Left lung (tissue), 14 donors: ENCODE measurements at places on chromosomes 4 and X. TPM values are rescaled to one million over a fixed set of nuclear protein-coding genes. Genes with fewer than 3 reads are reported as not detected.
A peak's percentile ranks its signal among the peaks of the same experiment; 100 is the strongest.

DNA sequence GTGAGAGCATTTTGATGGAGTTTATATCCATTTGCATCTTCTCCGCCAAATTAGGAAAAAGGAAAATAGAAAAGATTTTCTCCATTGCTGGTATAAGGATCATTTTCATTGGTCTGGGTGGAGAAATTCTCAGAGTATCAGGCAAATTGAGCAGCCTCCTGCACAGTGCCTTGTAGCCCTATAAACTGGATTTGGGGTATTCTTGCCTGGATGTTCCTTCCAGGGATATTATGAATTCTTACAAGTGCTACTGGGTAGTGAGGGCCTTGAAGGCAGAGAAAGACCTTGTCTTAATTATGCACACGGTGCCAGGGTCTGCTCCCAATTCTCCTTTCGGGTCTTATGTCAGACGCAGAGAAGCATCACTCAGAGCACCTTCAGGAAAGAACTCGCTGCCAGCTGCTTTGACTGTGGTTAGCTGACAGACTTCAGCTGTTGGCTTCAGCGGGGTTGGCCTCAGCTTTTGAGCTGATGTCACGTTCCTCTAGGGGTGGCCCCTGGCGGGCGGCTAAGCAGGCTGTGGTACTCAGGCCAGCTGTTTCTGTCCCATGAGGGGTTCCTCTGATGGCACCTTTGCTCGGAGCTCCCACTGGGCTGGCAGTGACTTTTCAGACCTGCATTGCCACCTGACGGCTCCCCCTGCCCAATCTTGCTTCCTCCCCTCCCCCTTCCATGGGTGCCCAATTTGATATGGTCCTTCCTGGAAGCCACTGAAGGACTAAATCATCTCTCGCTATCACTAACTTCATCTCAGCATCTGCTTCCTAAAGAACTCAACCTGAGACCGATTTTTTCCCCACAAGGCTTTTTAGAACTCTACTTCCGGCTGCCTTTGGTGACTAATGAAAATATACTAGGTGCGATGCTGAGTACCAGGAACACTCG lies 519.5 kb downstream of the BCOR start:
- peak; percentile 25 for DNase-seq

- no peak for DNase-seq
These were observed 141.0 kb downstream of the ARX start for GRCh38 chrX:24874604-24875247.

The SLC25A14 gene
- total RNA-seq: 10.9 TPM

- DNase-seq: no peak
These were observed 54.1 kb downstream of the ARHGAP10 start for GRCh38 chr4:147786031-147786430.

- no peak for DNase-seq
These were observed 61.9 kb upstream of the ZCCHC13 start for GRCh38 chrX:74242050-74242449.

DNA sequence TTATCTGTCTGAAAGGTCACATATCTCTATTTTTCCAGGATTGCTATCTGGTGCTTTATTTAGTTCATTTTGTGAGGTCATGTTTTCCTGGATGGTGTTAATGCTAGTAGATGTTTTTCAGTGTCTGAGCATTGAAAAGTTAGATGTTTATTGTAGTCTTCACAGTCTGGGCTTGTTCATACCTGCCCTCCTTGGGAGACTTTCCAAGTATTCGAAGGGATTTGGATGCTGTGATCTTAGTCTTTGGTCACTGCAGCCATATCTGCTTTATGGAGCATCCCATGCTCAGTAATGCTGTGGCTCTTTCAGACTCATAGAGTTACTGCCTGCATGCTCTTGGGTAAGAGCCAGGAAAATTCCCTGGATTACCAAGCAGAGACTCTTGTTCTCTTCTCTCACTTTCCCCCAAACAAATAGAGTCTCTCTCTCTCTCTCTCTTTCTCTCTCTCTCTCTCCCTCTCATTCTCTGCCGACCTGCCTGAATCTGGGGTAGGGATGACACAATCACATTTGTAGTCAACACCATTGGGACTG lies 130.0 kb downstream of the AR start:
- no peak for DNase-seq

- DNase-seq: no peak
These were observed 172.2 kb downstream of the GABRB1 start for GRCh38 chr4:47203593-47203992.

The FBXL5 gene
- total RNA-seq: 121 TPM

GRCh38 chr4:129063640-129064039 lies 29.7 kb downstream of the SCLT1 start:
- DNase-seq: no peak

GRCh38 chr4:38872620-38873019 lies 5.0 kb downstream of the FAM114A1 start:
- no peak for DNase-seq

GRCh38 chr4:18398661-18399060 lies 377.1 kb upstream of the LCORL start:
- no peak for DNase-seq

GRCh38 chrX:30039768-30040167 lies 175.6 kb upstream of the MAGEB2 start:
- no peak for DNase-seq

DNA sequence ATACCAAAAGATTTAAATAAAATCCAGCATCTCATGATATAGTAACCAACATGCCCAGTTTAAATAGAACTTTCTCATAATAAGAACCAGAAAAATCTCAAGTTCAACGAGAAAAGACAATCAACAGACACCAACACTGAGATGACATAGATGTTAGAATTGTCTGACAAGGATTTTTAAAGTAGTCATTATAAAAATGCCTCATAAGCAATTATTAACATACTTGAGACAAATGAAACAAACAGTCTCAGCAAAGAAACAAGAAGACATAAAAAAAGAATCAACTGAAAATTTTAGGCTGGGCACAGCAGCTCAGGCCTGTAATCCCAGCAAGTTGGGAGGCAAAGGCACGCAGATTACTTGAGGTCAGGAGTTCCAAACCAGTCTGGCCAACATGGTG lies 118.1 kb downstream of the FGF16 start:
- no peak for DNase-seq

GRCh38 chrX:23773601-23774175 lies 9.3 kb upstream of the SAT1 start:
- no peak for DNase-seq

DNA sequence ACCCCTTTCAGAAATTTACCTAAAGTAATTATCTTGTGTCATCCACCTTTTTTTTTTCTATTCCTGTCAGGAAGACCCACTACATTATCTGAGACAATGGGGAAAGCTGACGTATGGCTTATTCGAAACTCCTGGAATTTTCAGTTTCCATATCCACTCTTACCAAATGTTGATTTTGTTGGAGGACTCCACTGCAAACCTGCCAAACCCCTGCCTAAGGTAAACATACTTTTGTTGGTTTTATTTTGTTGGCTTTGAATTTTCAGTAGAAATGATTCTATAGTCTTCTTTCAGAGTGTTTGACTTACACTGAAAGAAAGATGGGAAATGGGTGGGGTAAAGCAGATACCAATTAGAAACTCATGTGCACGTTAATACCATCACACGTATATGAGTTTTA lies 2.2 kb downstream of the UGT2B7 start:
- DNase-seq: no peak

DNA sequence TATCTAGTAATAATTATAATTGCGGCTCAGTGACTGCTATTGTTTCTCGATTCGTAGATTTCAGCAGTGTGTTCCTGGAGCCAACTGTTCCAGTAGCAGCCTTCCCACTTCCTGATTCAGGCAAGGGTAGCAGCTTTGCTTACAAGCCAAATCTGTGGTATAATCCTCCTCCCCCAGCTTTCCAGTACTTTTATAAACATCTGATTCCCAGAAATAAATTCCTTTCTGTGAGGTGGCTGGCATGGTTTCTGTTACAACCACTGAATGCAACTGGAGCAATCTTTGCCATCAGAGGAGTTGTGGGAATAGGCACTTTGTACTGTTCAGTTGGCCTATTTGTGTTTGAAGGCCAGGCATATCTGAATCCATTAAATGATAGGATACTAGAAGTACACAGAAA lies 80.0 kb downstream of the GLRA3 start:
- DNase-seq: no peak

- DNase-seq: no peak
These were observed 61.4 kb downstream of the WFS1 start for GRCh38 chr4:6331018-6331417.

The LRP2BP gene
- 0.47 TPM for total RNA-seq

- peak; percentile 13 for DNase-seq
These were observed 18.1 kb downstream of the USP38 start for GRCh38 chr4:143202824-143203223.

- DNase-seq: no peak
These were observed 638.5 kb upstream of the FAM241A start for GRCh38 chr4:111506706-111507105.

DNA sequence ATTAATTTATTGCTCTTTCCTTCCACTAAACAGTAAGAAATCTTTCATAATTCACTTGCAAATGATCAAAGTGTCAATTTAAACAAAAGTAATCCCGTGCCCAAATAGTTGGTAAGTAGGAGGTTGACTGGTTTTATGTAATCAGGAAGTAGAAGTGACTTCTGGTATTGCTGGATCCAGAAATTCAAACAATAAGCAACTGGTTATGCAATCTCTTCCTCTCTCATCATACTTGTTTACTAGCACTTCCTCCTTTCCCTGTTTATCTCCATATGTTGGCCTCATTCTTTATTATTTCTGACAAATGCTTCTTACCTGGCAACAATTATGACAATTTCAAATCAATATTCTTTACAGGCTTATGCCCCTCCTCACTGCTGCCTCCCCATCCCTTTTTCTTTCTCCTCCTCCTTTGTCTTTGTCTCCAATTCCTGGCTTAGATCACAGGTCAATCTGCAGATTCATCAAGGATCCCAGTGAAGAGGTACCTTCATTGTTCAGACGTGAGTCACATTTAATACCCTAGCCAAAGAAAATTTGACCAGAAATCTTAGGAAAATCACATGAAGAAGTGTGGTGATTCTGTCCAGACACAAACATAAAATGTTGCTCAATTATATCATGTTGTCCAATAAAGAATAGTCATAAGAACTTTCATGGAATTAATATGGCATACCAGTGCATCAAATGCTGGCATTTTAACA lies 323.2 kb upstream of the PCDH7 start:
- no peak for DNase-seq

DNA sequence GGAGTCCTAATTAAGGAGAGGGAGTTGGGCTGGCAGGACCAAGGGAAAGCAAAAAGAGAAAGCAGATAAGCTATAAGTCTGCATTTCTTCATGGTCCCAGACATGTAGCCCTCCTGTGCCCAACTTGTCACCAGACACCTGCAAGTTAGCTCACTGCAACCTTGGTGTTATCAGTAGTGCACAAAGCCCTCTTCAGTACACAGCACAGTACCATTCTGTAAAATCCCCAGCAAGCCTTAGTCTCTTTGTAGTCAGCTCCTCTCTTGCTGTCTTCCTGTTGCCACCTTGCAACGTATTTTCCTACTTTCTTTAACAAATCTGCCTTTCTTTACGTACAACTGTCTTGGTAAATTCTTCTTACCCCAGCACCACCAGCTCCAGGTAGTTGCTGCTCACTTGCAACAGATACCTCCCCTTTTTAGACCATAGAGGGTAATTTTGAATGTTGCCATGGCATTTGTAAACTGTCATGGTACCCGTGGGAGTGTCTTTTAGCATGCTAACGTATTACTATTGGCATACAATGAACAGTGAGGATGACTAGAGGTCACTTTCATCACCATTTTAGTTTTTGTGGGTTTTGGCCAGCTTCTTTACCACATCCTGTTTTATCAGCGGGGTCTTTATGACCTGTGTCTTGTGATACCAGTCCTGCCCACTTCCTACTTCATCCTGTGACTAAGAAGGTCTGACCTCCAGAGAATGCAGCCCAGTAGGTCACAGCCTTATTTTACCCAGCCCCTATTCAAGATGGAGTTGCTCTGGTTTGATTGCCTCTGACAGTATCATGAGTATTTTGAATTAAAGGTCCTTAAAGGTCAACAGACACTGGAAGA lies 28.3 kb upstream of the AP1S2 start:
- no peak for DNase-seq

- no peak for DNase-seq
These were observed 130.4 kb downstream of the MSL3 start for GRCh38 chrX:11888421-11888820.

- no peak for DNase-seq
These were observed 26.1 kb downstream of the ARFIP1 start for GRCh38 chr4:152805818-152806217.

DNA sequence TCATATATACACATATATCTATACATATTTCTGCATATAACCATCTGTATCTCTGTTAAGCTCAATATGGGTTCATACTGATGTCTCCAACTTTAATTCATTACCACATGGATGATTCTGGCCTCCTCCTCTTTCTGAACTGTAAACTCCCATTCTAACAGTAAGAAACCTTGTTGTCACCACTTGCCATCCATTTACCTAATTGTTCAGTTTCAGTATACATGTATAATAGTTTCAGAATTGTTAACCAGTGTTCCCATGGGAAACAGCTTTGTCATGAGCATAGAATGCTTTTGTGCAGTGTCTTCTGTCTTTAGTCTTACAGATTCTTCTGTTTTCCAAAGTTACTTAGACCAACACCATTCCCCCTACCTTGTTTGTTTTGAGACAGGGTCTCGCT lies 35.9 kb downstream of the SLC9A6 start:
- no peak for DNase-seq

DNA sequence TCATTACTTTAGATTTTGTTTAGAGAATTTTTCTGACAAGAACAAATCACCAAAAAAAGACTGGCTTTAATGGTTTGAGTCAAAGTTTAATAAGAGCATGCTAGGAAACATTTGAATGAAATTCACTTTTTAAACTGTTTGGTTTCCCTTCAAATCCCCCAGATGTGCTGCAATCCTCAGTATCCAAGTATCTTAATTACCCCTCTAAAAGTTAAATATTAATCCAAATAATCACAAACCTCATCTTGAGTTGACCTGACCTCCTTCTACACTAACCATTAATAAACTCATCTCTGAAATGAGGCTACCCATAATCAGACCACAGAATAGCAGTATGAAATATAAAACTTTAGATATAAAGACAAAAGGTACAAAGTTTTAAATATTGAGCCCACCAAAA lies 10.1 kb downstream of the DHX15 start:
- no peak for DNase-seq

The DDX3X gene
- total RNA-seq: 252 TPM

The GUCY1B1 gene
- total RNA-seq: 20.8 TPM
